ENCODE measurements at places on chromosomes 7 and 10. TPM values are rescaled to one million over a fixed set of nuclear protein-coding genes. Genes with fewer than 3 reads are reported as not detected.

PON1 gene
- total RNA-seq = 1.00 TPM

HOXA9 gene
- not detected for total RNA-seq

LIPF gene
- not detected for total RNA-seq

RARRES2 gene
- 19.4 TPM for total RNA-seq

RBM20 gene
- 1.5 TPM for total RNA-seq

INSYN2A gene
- 0.41 TPM for total RNA-seq

LRRD1 gene
- total RNA-seq = 0.27 TPM

ZNF804B gene
- total RNA-seq = not detected

DNAJC30 gene
- total RNA-seq = 11.0 TPM

GPR141 gene
- not detected for total RNA-seq

PTPN20 gene
- not detected for total RNA-seq

PDZD7 gene
- total RNA-seq = 2.2 TPM

CD36 gene
- total RNA-seq = 2.6 TPM

ZPBP gene
- total RNA-seq = not detected

CHPF2 gene
- total RNA-seq = 84.7 TPM

XRCC2 gene
- 1.6 TPM for total RNA-seq

OPTN gene
- 161 TPM for total RNA-seq

PAPSS2 gene
- total RNA-seq = 58.5 TPM

SPDYE16 gene
- total RNA-seq = not detected

NKX1-2 gene
- total RNA-seq = 0.07 TPM

GPR158 gene
- 0.12 TPM for total RNA-seq

MOGAT3 gene
- total RNA-seq = not detected

FBXL15 gene
- 8.6 TPM for total RNA-seq

NEUROD6 gene
- total RNA-seq = not detected

ALOX5 gene
- 1.8 TPM for total RNA-seq

MMP21 gene
- not detected for total RNA-seq

GRID2IP gene
- total RNA-seq = 0.07 TPM

STEAP4 gene
- total RNA-seq = not detected

DPY19L1 gene
- total RNA-seq = 46.4 TPM

BEND7 gene
- 21.1 TPM for total RNA-seq

EGR2 gene
- total RNA-seq = 12.1 TPM

CABCOCO1 gene
- total RNA-seq = 0.23 TPM

MEST gene
- total RNA-seq = 214 TPM

CLRN3 gene
- not detected for total RNA-seq

HHEX gene
- total RNA-seq = not detected

TUBAL3 gene
- total RNA-seq = not detected

STRIP2 gene
- total RNA-seq = 1.3 TPM

POR gene
- total RNA-seq = 74.1 TPM

NRCAM gene
- 9.3 TPM for total RNA-seq

TMEM229A gene
- total RNA-seq = 0.09 TPM

PTCD1 gene
- 7.4 TPM for total RNA-seq

RET gene
- 0.79 TPM for total RNA-seq

RAMP3 gene
- total RNA-seq = not detected

FXYD4 gene
- not detected for total RNA-seq
